Cardiac muscle cell (in vitro differentiated cells and primary cell): ENCODE measurements at places on chromosomes 1 and 21. TPM values are rescaled to one million over a fixed set of nuclear protein-coding genes. Genes with fewer than 3 reads are reported as not detected.

DNA sequence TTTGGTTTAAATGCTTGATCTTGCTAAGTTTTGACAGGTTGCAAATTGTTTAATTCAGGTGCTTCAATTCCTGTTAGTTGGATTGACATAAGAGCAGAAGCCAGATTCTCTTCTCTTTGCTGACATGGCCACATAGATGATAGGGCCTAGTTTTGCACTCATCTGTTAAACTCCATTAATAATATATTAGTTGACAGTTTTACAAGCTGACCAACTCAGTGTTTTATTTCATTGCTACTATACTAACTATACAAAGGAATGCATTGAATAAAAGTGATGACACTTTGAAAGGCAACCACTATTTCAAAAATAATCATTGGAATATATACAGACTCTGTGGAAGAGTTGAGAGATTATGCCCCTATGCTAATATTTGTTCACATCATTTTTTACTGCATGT, 255.6 kb upstream of the DPYD start:
- no peak for DNase-seq

DNA sequence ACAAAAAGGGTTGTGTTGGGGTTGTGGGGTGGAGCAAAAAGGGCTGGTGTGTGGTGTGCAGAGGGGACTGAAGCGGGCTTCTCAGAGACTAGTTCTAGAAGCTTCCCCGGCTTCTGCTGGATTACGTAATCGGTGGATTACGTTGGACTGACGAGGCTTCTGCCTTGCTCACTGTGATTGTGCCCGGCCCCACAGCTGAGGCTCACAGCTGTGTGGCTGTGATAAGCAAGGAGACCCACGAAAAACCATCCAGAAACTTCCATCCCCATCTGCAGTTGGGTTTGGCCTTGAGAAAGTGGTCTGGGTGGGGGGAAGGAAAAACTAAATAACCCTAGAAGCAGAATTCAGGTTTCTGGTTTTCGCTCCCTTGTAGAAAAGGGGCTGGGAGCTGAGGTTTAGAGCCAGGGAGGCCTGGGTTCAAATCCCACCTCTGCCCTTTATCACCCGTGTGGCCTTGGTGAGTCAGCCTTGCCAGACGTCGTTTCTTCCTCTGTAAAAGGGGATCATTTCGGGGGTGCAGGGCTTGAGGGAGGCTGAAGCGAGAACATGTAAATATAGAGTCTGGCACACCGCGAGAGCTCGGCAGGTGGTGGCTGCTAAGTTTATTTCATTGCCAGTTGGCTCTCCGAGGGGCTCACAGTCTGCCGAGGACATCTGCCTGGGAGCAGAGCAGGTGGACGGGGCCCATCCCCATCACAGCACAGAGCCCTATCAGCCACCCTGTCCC, 30.4 kb upstream of the DISP3 start:
- peak; percentile 15 for DNase-seq

Gene CDC42BPA
- 12.0 and 25.2 TPM in 2 replicates for total RNA-seq

DNA sequence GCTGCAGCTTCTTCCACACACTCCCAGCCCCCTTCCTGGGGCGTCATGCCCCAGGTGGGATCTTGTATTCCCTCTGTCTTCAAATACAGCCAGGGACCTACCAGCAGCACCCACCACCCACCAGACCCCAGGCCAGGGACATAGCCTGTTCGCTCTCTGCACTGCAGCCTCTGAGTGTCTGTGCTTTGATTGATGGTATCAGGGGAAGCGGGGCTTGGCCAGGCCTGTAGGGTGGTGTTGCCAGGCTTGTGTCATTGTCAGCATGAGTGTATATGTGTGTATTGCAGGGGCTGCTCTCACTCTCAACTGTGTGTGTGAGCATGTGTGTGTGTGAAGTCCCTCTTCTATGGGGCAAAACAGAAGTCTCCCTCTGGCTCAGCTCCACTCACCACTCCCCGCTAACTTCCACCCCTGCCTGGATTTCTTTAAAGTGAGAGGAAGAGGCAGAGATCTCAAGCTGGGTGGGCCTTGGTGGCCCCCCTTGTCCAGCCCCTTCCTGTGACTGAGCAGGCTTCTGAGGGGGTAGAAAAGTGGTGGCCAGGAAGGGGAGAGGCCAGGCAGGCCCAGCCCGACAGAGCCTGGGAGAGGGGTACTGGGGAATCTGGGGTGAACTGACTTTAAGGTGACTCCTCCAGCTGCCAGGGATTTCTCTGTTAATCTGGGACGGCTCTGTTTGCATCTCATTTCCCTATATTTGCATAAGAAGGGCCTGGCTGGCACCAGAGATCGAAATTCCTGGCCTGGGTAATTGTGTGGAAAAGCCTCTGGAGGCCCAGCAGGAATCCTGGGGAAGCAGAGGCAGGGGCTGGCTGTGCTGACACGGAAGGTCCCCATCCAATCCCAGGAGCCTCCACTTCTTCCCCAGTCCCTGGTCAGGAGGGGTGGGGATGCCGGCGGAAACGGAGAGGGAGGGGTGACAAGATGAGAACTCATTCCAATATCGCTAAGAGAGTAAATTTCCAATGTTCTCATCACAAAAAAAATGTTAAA, 18.6 kb upstream of the ADGRB2 start:
- DNase-seq = no peak

GRCh38 chr1:9716404-9717192, 65.1 kb downstream of the PIK3CD start:
- DNase-seq = no peak

GRCh38 chr1:206824331-206824730, 41.1 kb upstream of the IL20 start:
- DNase-seq = peak; percentile 66

DNA sequence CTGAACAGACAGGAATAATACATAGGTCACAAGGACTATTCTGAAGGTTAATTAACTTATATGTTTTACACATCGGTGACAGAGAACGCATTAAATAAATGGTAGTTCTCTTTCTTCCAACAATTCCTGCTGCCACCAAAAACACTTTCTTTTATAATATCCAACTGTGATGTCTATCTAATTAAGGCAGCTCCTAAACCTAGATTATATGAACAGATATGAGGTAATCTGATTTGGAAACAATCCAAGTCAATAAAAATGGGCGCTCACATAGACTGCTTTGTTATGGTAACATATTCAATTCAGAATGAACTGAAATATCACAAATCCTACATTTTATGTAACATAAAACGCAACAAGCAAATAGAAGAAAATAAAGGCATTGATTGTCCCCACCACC, 16.0 kb downstream of the CYYR1 start:
- no peak for DNase-seq

GRCh38 chr1:232561381-232561780, 68.6 kb downstream of the SIPA1L2 start:
- DNase-seq = no peak

GRCh38 chr1:160161965-160162705, 10.7 kb downstream of the ATP1A4 start:
- DNase-seq = peak; percentile 39

GRCh38 chr1:32127409-32128198, 19.7 kb downstream of the KPNA6 start:
- DNase-seq = no peak

GRCh38 chr1:7280347-7280960, 490.6 kb upstream of the VAMP3 start:
- DNase-seq = no peak

DNA sequence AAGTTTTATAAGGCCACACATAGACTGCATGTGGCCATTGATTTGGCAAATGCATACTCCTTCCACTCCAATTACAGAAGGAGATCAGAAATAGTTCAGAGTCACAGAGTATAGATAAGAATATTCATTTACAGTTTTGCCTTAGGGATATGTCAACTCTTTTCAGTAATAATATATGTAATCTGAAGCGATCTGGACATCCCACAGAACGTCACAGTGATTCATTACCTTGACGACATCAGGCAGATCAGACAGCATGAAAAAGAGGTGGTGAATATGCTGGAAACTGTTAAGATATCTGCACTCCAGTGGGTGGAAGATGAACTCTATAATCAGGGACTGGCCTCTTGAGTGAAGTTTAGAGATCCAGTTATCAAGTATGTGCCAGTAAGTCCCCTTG, 240.4 kb downstream of the DPYD start:
- peak; percentile 4 for DNase-seq

DNA sequence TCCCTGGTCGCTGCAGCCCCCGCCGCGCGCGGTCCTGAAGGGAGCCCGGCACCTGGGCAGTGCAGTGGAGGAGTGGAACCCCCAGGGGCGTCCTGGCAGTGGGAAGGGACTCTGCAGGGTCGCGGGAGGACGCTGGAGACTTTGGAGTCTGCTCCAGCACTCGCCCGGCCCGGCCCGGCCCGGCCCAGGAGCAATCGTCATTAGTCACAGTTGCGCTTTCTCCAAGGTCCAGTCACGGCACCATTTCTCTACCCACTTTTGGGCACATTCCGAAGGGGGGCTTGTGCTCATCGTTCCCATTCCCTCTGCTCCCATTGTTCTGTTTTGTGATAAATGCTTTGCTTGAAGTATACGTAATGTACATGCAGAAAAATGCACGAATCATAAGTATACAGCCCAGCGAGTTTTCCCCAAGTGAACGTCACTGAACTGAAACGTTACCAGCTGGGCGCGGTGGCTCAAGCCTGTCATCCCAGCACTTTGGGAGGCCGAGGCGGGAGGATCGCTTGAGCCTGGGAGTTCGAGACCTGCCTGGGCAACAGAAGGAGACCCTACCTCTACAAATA, 999 bp downstream of the THAP3 start:
- DNase-seq = peak; percentile 56
